CD4-positive, alpha-beta T cell treated with Interleukin-6 for 4 hours (primary cell): ENCODE measurements at places on chromosomes 2 and 18.

DNA sequence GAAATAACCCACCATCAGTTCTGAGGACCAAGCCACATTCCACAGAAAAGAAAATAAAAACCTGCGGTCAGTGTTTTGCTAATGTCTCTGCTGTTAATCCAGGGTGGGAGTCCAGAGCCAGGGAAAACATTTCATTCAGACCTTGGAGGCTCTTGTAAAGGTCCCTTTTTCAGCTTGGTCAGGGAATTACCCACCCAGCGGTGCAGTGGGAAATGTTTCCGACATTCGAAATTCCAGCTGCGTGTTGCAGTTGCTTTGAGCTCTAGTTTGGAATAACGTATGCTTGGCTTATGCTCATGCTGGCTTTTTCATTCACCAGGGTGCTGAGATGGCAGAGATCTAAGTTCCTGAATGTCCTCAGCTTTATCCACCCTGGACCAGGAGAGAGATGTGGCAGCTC is 219.1 kb downstream of the TRIB2 start:
- no peak for DNase-seq

DNA sequence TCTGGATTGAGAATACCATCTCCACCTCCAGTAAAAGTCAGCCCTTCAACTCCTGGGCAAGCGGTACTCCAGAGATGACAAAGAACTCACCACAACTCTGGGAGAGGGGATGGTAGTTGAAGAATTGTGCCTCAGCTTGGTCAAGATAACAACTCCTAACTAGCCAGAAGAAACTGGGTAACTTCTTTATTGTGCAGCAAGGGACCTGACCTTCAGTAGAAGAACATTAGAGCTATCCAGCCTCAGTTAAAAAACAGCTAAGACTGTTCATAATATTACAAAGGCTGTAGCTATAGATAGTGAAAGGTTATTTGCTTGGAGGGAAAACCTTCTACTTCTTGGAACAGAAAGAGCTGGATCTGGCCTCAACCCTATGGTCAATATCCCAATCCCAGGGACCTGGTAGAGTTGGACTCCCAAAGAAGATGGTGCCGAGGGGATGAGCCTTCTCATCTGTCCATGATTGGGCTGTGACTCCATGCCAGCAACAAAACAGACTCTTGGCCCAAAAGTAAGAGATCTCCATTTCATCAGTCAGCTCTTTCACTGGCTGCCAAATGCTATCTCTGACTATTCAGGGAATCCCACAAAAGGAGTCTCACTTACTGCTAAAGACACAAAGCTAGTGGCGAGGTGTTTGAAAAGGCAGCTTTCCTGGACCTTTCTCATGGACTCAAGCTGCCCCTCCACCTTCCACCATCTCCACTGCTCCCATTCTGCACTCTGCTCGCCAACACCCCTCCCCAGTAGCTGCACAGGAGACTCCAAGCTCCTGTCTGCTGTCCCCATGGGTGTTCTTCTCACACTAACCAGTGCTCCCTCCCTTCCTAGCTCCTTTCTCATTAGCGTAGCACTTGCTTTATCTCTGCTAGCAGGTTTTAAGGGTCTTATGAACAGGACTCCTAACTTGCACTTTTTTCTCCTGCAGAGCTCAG is 145.8 kb downstream of the CAPN13 start:
- DNase-seq = no peak

DNA sequence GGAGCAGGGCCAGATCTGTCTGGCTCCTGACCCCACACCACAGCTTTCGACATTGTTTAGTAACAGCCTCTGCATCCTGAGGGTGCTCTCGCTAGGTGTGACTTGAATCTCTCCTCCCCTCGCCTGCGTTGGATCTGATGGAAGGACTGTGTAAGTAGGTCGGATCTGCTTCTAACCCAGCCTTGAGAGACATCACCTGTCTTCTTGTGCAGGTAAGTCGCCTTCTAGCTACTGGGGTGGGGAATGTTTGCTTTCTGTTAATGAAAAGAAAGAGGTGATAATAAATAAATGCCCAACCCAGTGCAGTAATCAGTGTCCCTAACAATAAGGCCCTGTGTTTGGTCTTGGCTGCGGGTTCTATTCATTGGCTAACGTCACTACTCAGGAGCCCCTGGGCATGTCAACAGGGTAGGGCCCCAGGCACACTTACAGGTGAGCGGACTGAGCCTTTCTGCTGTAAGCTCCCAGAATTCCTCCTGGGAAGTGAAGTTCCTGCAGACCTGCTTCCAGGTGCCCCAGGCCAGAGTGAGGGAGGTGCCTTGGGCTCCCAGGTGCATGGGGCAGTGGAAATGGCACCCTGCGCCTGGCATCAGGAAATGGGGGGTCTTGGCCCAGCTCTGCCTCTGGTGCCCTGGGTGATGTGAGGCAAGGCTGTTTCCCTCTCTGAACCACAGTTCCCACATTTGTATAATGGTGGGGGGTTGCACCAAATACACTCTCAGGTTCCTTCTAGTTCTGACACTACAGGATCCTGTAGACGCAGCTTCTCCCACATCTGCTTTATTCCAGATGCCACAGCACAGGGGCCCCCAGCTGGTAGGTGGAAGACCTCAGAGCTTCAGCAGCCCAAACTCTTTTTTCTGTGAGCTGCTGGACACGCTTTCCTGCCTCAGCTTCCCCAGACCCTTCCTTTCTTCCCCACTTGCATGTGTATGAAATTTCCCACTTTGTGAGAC is 11.2 kb upstream of the FOSL2 start:
- no peak for DNase-seq

- no peak for DNase-seq
Measured at GRCh38 chr2:72032481-72033041, 115.1 kb downstream of the CYP26B1 start.

- DNase-seq = no peak
Measured at GRCh38 chr2:149885468-149885867, 297.9 kb upstream of the MMADHC start.

GRCh38 chr18:34771958-34772357 is 61.9 kb downstream of the DTNA start:
- DNase-seq = no peak

- DNase-seq = no peak
Measured at GRCh38 chr2:235630718-235631296, 137.0 kb downstream of the AGAP1 start.

DNA sequence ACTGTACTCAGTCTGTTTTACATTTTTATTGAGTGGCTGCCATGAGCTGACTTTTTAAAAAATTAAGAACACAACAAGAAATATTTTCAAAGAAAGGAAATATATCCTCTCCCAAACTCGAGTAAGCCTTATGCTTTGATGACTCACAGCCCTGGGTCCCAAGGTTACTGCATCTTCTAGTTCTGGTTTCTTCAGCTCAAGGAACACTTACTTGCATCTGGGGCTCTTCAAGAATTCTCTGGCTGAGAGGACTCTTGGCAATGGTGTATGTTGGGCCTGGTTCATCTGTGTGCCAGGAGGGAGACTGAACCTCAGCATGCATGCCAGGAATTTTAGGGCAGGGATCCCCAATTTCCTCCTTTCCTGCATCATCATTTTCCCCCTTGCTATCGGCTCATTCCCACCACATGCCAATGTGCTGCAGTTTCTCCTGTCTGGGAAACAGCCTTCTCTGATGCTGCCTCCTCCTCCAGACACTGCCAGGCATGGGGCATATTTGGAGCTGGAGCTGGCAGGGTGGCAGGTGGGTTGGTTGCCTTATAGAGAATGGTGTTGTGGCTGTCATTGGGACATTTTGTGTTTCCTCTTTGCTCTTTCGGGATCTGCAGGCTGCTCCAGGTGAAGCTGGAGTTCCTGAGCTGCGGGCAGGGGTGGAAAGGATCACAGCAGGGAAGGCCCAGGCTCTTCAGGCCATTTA is 192.2 kb upstream of the HS6ST1 start:
- DNase-seq = no peak

DNA sequence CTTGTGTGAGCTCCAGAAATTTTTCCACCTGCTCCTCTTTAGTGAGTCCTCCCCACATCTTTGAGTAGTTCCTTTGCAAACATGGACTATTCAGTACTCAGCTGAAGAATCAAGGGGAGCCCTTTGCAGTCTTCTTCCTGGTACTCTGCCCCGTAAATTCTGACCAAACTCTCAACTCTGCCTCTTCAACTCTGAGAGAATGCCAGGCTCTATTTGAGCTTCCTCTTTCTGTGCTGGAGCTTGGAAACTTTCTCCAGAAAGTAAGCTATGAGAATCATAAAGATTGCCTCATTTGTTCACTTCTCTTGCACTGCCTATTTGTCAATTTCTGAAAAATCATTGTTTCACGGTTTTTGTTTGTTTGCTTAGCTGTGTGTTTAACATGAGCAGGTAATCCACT is 7.4 kb upstream of the STAT4 start:
- DNase-seq = no peak

GRCh38 chr2:231714639-231715498 is 6.5 kb downstream of the PTMA start:
- DNase-seq = peak; percentile 86

DNA sequence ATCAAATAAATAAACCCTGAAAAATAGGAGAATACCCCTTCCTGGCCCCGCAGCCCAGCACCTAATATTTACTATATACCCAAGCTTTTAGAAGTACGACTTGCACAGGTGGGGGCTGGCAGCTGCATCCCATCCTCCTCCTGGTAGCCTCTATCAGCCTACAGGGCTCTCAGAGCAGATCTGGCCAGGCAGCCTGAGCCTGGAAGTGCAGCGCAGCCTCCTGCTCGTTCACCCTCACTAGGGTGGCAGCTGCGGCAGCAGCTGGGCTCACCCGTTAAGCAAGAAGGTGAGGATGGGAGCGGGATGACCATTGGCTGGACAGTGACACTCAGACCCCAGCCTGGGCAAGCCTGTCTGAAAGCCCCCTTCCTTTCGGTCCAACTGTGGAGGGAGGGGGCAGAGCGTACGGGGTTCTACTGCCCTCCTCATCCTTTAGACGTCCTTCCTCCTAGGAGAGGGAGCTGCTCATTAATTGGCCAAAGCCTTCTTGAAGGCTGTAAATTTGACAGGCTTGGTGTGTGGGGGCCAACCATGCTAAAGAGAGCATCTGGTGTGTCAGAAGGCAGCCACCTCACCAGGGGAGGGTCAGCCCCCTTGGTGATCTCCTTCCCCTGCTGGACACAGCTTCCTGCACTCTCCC is 23.3 kb downstream of the MPHOSPH10 start:
- DNase-seq = no peak

GRCh38 chr18:29161429-29161828 is 984.5 kb upstream of the CDH2 start:
- no peak for DNase-seq

GRCh38 chr2:86082756-86083155 is 22.9 kb downstream of the POLR1A start:
- no peak for DNase-seq

DNA sequence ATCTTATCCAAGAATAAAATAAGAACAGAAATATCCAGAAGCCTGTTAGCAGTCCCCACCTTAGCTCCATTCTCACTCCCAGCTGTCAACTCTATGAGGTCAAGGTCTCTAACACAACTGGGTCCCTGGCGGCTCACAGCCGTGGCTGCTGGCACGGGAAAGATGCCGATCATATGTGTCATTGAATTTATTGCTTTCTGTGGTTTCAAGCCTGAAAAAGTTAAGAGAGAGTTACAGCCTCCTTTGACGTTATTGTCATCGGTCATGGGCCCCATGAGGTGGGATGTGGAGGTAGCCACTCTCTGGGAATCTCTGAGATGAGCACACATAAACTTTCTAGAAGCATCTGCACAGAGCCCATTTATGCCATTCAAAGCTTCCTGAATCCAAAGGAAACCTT is 28.7 kb upstream of the CABLES1 start:
- DNase-seq = no peak

- DNase-seq = no peak
Measured at GRCh38 chr18:25825056-25825455, 265.4 kb downstream of the SS18 start.

DNA sequence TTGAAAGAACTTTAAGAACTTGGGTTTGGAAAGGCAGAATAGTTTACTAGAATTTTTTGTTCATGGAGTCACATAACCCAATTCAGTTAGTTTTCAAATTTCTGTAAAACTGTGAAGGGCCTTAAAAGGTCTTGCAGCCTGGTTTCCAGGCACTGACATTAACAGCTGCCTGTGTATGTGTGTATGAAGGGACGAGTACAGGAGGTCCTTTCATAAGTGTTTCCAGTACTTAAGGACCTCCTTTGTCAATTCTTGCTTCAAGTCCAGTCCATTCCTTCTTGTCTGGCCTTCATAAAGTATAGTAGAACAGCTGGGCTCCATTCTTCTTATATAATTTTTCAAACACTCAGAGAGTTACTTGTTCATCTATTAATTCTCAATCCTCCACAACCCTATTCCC is 136.5 kb downstream of the NR4A2 start:
- DNase-seq = no peak

- DNase-seq = no peak
Measured at GRCh38 chr2:133835821-133836619, 267.8 kb upstream of the NCKAP5 start.

DNA sequence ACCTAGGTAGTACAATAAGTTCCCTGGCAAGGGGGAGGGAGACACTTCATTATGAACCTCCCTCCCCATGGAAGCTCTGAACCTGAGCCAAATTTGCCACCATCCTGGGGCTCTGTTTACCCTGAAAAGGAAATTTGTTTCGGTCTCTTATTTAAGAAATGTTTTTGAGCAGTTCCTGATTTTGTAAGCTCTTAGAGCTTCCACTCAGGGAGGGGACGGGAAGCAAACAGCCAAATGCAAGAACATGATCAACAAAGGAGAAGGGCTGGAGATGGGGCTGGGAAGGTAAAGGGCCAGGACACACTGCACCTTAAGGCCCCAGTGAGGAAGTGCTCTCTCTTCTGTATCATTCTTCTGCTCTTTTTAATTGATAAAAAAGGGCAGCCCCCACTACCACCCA is 117.9 kb downstream of the NRP2 start:
- no peak for DNase-seq

DNA sequence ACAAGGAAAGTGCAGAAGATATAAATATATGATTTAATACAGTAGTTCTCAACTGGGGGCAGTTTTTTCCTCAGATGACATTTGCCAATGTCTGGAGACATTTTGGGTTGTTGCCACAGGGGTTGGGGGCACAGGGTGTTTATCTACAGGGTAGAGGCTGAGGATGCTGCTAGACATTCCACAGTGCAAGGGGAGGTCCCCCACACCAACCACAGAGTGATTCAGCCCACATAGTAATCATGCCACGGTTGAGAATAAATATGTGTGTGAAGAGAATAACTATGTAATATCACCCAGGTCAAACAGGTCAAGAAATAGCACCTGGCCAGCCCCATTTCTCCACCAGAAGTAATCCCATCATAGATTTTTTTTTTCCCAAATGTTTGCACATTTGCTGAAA is 17.9 kb downstream of the DYSF start:
- no peak for DNase-seq
